Cardiac fibroblast (primary cell): ENCODE measurements at places on chromosomes 6 and 20.

GRCh38 chr20:24235296-24236175, 233.9 kb upstream of the SYNDIG1 start:
- DNase-seq, result no peak

DNA sequence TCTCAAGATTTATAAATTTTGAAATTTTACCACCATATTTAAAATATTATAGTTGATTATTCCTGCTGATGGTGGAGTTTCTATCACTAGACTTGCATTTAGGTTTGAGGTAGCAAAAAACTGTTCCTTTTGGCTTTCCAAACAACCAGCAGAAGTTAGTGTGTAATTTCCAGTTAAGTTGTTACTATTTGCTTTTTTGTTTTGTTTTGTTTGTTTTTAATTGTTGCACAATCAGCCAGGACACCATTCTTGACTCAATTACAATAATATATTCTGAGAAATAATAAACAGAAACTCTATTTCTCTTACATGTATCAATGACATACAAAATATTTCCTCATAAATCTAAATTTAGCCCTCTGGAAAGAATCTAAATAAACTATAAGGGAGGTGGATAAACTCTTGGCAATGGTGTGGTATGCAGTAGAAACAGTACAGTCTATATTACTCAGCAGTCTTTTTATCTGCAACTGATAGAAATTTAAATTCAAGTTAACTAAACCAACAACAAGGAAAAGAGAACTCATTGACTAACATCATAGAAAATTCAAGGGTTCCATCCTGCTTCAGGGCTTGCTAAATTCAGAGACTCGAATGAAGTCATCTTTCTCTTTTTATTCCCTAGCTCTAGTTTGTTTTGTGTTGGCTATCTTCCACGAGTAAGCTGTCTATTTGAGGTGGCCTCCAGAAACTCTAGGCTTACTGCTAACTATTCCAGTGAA, 19.4 kb upstream of the COL19A1 start:
- DNase-seq, result peak; percentile 15

- no peak for DNase-seq
Observed at GRCh38 chr6:16518265-16518664, 243.0 kb downstream of the ATXN1 start.

GRCh38 chr6:2480267-2480966, 235.0 kb upstream of the GMDS start:
- peak; percentile 54 for DNase-seq

- no peak for DNase-seq
Observed at GRCh38 chr20:36849333-36850065, 26.4 kb upstream of the TLDC2 start.

DNA sequence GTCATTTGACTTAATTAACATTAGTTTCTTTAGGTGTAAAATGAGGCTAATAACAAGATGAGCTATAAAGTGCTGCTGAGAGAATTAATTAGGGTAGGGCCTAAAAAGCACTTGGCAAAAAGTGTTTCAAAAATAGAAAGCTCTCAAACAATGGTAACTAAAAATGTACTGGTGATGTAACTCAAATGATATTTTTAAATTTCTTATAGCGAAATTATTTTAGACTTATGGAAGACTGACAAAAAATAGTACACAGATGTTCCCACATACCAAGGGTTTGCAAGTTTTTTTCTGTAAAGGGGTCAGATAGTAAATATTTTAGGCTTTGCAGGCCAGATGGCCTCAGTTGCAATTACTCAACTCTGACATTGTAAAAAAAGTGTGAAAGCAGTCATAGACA, 190.7 kb upstream of the UFL1 start:
- DNase-seq, result no peak

GRCh38 chr6:81938991-81939732, 186.7 kb upstream of the TENT5A start:
- DNase-seq, result peak; percentile 75

GRCh38 chr6:54254886-54255285, 53.4 kb upstream of the TINAG start:
- no peak for DNase-seq

DNA sequence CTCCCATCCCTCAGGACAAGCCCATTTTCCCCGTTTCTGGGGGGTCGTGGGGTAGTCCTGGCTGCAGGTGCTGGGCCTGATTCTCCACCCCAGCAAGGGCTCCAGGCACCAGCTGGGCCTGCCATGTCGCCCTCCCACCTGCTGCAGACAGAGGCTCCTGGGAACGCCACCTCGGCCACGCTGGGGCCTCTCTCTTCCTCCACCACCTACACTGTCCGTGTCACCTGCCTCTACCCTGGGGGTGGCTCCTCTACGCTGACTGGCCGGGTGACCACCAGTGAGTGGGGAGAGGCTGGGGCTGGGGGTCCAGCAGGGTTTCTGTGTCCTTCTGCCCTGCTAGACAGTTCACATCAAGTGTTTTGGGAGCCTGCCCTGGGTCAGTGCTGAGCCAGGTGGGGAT, 19.3 kb downstream of the COL20A1 start:
- DNase-seq, result no peak

- DNase-seq, result peak; percentile 55
Observed at GRCh38 chr6:116267836-116268588, 11.7 kb downstream of the TSPYL1 start.

DNA sequence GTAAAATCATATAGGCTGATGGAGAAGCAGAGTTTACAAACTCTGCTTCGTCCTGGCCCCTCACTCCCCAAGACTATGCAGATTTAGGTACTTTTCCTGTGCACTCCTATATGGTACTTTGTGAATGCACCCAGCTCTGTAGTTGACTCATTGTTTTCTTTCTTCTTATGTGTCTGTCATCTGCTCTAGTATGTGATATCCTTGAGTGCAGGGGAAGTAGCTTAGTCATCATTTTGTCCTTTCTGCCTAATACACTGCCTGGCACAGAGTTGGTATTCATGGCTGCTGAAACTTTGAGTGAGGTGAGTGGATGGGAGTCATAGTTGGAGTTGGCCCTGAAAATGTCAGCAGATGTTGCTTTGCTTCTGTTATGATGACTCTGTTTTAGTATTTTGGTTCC, 222.6 kb downstream of the RNF144B start:
- no peak for DNase-seq

- no peak for DNase-seq
Observed at GRCh38 chr6:1846611-1847010, 236.9 kb downstream of the FOXC1 start.

DNA sequence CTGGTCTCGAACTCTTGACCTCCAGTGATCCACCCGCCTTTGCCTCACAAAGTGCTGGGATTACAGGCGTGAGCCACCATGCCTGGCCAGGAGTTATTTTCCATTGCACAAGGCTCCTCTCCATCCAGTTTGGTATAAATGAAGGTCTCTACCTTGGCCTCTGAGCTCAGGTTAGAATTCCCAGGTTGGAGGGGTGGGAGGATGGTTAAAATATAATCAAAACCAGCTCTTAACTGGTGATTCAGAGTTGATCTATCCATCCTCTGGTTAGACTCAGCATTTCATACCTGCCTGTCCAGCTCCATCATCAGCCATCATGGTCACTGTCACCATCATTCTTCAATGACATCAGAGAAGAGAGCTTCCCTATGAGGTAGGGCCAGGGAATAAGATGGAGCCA, 2.6 kb upstream of the SLC22A7 start:
- no peak for DNase-seq

DNA sequence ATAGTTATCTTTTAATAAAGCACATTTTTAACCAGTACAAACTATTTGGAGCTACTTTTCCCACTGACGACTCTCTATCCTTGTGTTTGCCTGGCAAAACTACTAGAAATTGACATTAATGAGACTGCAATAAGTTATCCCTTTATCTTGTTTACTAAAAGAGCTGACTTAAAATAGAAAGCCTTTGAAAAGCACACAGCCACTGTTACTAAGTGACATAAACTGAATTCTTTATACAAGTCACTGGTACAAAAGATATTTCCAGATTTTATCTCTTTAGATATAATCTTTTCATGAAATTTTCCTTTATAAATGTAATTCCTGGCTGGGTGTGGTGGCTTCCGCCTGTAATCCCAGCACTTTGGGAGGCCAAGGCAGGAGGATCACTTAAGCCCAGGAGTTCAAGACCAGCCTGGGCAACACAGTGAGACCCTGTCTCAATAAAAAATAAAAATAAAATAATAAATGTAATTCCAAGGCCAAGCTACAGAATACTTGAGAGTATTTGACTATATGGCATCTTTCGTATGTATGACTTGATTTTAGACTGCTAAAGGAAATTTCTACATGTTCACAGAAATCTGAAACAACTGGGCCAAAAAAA, 9.5 kb downstream of the MBOAT1 start:
- DNase-seq, result no peak

DNA sequence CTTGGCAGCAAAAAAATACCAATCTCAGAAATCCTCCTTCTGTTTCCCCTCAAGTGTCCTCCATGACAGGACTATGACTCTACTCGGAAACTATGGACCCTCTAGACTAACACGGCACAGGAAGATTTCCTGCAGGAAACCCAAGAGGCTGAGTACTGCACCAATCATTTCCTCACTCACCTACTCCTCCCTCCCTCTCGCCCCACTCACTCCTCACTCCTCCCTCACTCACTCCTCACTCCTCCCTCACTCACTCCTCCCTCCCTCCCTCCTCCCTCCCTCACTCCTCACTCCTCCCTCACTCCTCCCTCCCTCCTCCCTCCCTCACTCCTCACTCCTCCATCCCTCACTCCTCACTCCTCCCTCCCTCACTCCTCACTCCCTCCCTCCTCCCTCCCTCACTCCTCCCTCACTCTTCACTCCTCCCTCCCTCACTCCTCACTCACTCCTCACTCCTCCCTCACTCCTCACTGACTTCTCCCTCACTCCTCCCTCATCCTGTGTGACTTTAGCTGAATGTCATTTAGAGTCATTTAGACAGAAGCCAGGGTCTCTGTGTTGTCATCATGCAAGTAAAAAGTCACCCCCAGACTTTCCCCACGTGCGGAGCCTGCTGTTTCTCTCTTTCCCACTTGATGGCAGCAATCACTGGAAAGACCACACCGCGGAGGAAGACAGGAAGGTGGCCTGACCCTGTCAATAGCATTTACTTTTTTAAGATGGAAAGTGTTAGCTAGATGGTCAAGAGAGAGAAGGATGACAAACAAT, 226.8 kb upstream of the PDE10A start:
- DNase-seq, result peak; percentile 69

DNA sequence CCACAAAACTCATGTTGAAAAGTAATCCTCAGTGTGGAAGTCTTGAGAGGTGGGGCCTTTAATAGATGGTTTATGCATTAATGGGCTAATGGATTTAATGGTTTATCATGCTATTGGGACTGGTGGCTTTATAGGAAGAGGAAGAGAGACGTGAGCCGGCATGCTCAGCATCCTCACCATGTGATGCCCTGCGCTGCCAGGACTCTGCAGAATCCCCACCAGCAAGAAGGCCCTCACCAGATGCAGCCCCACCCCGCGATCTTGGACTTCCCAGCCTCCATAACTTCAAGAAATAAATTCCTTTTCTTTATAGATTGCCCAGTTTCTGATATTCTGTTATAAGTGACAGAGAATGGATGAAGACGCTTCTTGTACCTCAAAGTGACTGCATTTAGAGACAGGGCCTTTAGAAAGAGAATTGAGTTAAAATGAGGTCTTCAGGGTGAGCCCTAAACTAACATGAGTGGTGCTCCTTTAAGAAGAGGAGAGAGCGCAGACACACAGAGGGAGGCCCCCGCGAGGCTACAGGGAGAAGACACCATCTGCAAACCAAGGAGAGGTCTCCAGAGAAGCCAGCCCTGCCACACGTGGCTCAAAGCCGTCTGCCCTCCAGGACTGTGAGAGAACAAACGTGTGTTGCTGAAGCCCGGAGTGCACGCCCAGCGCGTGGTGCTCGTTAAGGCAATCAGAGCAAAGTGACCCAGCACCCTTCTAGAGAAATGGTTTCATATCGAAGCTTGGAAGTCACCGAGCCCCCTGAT, 56.9 kb downstream of the IRF4 start:
- no peak for DNase-seq

- DNase-seq, result peak; percentile 21
Observed at GRCh38 chr6:48535582-48536009, 424.6 kb upstream of the PTCHD4 start.
